Dorsolateral prefrontal cortex (tissue), 122 donors: ENCODE measurements at places on chromosomes 2 and 18. TPM values are rescaled to one million over a fixed set of nuclear protein-coding genes. Genes with fewer than 3 reads are reported as not detected.

- DNase-seq, result no peak
Measured at GRCh38 chr2:45033302-45033701, 24.1 kb upstream of the SIX2 start.

DNA sequence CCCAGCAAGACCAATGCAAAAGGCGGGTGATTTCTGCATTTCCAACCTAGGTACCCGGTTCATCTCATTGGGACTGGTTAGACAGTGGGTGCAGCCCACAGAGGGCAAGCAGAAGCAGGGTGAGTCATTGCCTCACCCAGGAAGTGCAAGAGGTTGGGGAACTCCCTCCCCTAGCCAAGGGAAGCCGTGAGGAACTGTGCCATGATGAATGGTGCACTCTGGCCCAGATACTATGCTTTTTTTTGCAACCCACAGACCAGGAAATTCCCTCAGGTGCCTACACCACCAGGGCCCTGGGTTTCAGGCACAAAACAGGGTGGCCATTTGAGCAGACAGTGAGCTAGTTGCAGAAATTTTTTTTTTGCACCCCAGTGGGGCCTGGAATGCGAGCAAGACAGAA is 662.6 kb upstream of the ACVR2A start:
- DNase-seq, result no peak

DNA sequence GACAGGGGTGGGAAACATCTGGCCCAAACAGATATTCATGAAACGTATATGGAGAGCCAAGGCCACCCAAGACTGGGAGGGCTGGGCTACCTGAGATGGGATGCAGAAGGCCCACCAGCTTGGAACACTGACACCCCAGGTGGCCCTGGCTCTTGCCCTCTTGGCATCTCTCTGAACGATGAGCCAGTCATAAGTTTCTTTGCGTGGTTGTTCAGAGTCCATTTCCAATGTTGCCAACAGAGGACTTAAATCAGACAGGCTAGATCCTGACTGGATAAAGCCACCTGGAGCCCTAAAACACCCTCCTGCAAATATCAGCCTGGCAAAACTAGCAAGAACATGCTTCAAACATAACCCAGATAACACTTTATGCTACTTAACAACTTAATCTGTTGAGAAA is 42.6 kb downstream of the LPIN2 start:
- no peak for DNase-seq

GRCh38 chr18:10951631-10952544 is 197.5 kb downstream of the PIEZO2 start:
- DNase-seq, result no peak

DNA sequence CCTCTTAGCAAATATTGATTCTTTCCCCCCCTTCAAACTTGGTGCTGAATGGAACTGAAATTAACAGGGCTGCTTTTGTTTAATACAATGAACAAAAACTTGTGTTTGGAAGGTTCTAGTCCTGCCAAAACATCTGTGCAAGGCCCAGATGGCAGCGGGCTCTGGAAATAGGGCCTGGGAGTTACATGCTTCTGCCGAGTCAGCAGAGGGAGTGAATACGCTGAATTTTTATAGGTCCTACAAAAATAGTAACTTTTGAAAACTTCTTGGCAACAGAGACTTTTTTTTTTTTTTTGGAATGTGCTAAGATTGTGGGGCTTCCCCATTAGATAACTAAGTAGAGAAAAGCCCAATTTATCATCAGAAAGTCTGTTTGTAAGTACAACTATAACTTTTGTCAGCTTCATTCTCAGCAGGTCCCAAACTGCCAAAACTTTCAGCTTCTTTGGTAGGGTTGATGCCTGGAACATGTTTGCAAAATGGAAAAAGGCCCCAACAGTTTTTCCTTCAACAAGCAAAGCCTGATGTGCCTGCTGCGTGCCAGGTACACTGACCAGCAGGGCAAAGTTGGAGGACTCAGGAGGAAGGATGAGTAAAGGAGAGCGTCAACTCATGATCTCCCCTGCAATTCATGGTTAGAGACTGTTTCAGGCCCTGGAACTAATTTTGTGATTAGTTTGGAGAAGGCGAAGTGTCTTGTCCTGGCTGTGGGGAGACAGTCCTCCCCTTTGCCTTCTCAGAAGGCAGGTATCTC is 45.1 kb upstream of the HDAC4 start:
- DNase-seq, result peak; percentile 76

DNA sequence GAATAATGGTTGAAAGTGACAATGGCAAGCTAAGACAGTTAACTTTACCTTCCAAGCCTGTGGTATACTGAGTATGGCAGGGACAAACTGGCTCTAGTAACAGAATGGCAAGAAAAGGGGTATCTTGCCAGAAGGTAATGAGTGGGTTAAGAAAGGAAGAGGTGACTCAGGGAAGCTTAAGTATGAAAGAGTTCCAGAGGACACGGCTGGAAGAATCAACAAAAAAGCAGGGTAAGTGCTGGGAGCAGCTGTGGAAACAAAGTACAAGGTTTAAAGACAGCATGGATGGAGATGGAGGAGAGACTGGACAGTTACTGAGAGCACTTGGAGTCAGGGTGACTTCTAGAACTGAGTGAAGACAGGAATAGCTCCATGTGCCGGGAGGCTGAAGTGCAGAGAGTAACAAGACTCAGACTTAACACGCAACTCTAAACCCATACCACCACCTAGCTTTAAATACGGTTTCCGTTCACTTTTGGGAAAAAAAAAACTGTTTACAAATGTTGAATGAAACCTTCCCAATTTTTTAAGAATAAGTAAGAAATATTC is 69.0 kb downstream of the REV1 start:
- DNase-seq, result no peak

- no peak for DNase-seq
Measured at GRCh38 chr2:199309973-199310372, 147.8 kb downstream of the SATB2 start.

- DNase-seq, result no peak
Measured at GRCh38 chr2:205714789-205715720, 32.8 kb downstream of the NRP2 start.

DNA sequence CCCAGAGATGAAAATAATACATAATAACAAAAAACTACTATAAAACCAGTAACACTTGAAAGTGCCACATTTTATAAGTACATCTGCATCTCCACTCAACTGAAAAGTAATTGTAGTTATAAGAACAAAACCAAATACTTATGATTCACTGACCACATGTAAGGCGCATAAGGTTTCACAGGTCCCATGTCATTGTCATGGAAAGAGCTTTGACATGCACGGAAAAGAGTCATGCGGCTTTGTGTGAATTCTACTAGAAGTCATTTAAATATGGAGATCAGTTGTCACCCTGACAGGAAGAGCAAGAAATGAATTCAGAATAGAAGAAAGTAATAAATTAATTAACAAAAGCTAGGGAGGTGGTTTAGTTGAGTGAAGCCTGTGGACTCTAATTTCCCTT is 459.1 kb downstream of the CDH2 start:
- no peak for DNase-seq

DNA sequence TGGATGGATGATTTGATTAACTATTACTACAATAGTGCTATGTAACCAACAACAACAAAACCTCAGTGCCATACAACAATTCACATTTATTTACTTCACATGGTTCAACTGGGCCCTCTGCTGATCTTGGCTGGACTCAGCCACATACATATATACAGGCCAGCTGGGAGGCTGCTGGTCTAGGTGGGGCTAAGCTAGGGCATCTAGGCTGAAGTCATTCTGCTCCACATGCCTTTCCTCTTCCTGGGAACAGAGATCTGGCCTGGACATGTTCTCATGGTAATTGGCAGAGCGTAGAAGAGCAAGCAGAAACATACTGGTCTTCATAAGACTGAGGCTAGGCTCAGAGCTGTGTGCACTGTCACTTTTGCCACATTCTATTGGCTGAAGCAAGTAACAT is 102.8 kb upstream of the RNF152 start:
- no peak for DNase-seq

DNA sequence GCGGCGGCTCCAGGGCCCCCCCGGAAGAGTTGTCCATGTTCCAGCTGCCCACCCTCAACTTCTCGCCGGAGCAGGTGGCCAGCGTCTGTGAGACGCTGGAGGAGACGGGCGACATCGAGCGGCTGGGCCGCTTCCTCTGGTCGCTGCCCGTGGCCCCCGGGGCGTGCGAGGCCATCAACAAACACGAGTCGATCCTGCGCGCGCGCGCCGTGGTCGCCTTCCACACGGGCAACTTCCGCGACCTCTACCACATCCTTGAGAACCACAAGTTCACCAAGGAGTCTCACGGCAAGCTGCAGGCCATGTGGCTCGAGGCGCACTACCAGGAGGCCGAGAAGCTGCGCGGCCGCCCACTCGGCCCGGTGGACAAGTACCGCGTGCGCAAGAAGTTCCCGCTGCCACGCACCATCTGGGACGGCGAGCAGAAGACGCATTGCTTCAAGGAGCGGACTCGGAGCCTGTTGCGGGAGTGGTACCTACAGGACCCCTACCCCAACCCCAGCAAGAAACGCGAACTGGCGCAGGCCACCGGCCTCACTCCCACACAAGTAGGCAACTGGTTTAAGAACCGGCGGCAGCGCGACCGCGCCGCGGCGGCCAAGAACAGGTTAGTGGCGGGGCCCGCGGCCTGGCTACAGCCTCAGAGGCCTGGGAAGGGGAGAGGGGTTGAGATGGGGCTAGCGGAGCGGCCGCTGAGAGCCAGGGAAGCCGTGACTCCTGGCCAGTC is 965 bp downstream of the SIX3 start:
- DNase-seq, result no peak

DNA sequence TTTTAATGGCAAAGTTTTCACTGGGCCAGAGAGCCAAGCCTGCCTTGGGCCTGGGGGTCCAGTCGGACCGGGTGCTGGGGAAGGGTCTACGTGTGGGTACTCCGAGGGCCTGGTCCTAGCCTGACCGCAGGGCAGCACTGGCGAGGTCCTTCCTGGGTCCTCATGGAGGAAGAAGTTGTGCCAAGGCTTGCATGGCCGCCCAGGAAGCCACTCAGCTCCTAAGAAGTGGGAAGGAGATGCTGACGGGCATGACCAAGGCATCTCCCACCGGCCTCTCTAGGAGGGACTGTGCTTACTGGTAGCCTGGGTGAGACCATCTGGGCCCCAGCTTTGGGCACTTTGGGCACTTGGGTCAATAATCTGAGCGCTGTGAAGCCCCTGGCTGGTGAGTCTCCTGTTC is 22.6 kb downstream of the CIB4 start:
- DNase-seq, result no peak

DNA sequence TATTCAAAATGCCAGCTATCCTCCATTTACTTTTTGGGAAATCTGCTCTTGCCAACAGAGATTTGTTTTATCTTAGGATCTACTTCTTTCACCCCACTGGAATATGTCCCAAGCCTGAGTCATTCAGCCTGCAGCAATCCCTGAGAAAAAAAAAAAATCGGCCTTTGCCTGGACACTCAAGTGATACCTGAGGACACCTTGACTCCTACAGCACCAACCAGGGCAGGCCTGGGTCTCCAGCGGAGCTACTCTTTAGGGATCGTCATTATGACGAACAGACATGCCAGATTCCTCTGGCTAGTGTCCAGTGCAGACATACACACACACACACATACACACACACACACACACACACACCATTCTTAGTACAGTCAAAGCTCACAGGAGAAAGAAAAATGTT is 2.2 kb upstream of the UGT1A6 start:
- no peak for DNase-seq

DNA sequence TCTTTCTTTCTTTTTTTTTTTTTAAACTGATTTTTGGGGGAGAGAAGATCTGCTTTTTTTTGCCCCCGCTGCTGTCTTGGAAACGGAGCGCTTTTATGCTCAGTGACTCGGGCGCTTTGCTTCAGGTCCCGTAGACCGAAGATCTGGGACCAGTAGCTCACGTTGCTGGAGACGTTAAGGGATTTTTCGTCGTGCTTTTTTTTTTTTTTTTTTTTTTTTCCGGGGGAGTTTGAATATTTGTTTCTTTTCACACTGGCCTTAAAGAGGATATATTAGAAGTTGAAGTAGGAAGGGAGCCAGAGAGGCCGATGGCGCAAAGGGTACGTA is 587 bp downstream of the MEIS1 start:
- no peak for DNase-seq

GRCh38 chr2:221518935-221519625 is 53.0 kb downstream of the EPHA4 start:
- no peak for DNase-seq

- no peak for DNase-seq
Measured at GRCh38 chr2:21887881-21888280, 764.1 kb downstream of the TDRD15 start.

- no peak for DNase-seq
Measured at GRCh38 chr2:147460155-147460554, 384.7 kb upstream of the ACVR2A start.

DNA sequence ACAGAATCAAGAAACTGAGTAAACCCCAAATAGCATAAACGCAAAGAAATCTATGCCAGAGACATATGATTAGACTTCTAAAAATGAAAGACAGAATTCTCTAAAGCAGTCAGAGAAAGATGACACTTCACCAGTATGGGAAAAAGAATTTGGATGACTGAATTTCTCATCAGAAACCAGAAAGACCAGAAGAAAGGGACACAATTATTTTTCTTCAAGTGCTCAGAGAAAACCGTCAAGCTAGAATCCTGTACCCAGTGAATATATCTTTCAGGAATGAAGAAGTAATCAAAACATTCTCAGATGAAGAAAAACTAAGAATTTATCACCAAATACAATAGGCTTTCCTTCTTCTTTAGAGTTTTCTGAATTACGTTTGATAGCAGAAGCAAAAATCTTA is 14.2 kb upstream of the ESPNL start:
- DNase-seq, result no peak

GRCh38 chr18:78777992-78778391 is 201.6 kb upstream of the SALL3 start:
- DNase-seq, result no peak

DNA sequence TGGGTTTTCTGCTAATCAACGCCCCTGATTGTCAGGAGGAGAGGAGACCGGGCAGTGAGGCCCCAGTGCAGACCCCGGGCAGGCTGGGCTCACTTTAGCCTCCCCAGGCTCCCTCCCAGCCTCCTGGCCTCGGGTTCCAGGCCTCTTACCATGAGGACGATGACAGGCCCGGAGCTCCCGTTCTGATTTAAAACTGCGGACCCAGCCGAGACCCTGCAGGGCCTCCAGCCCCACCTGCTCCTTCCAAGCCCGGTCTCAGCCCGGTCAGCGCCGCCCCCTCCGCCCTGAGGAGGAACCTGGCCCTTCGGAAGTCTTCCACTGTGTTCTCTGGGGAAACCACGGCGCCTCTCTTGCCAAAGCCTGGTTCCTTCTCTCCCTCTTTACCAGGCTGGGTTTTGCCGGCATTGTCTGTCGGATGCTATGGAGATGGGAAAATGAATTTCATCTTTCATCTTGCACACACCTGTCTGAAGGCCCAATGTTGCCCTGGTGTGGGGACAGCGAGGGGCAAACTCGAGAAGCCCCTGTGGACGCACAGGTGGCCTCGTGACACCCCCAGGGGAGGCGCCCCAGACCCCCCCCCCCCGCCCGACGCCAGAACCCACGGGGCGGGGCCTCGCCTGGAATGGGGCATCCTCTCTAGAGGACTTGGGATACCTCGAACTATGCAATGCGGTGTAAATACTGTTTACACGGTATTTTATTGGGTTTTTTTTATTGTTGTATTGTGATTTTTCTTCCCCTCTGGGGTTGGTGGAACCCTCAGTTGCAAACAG is 37.7 kb upstream of the CTDP1 start:
- no peak for DNase-seq

The CD207 gene
- not detected for total RNA-seq

The FBXO48 gene
- 3.0 TPM for total RNA-seq

The SLC4A3 gene
- 69.6 TPM for total RNA-seq

The ZNF521 gene
- total RNA-seq, result 26.7 TPM

The CHRND gene
- not detected for total RNA-seq

The RMND5A gene
- total RNA-seq, result 59.9 TPM

The RAMP1 gene
- total RNA-seq, result 91.4 TPM

The MC4R gene
- total RNA-seq, result 5.2 TPM

The DSEL gene
- 11.9 TPM for total RNA-seq

The MCM6 gene
- total RNA-seq, result 9.3 TPM

The LHCGR gene
- total RNA-seq, result 0.23 TPM

The TRIM54 gene
- total RNA-seq, result 9.3 TPM
